ENCODE measurements at places on chromosomes 1 and 21.

- no peak for DNase-seq
Observed at GRCh38 chr1:224804220-224804619, 125.3 kb upstream of the DNAH14 start.

GRCh38 chr1:44505210-44505993 lies 100.3 kb downstream of the RNF220 start:
- no peak for DNase-seq

GRCh38 chr1:26983863-26984262 lies 9.6 kb upstream of the TRNP1 start:
- peak; percentile 46 for DNase-seq

DNA sequence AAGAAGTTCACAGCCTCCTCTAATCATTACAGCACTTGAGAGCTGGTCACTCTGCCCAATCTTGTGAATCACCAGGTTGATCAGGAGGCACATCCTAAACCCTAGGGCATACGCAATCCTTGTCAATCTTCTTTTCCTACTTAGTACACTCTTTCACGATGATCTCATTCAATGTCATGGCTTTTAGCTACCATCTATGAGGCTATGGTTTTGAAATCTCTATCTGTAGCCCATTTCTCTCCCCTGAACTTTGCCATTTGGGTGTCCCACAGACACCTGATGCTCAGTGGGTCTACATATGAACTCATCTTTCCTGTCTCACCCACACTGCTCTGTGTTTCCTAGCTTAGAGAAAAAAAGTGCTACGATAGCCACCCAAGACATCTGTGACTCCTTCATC lies 1.9 kb upstream of the MED18 start:
- DNase-seq = no peak
